GM23338 (cell line): ENCODE measurements at places on chromosomes 1 and 21.

- no peak for DNase-seq
Observed at GRCh38 chr1:233700338-233700737, 86.4 kb downstream of the KCNK1 start.

- DNase-seq = no peak
Observed at GRCh38 chr1:98766255-98766654, 104.7 kb downstream of the SNX7 start.

GRCh38 chr1:92016720-92017316 lies 13.0 kb upstream of the EPHX4 start:
- DNase-seq = no peak

DNA sequence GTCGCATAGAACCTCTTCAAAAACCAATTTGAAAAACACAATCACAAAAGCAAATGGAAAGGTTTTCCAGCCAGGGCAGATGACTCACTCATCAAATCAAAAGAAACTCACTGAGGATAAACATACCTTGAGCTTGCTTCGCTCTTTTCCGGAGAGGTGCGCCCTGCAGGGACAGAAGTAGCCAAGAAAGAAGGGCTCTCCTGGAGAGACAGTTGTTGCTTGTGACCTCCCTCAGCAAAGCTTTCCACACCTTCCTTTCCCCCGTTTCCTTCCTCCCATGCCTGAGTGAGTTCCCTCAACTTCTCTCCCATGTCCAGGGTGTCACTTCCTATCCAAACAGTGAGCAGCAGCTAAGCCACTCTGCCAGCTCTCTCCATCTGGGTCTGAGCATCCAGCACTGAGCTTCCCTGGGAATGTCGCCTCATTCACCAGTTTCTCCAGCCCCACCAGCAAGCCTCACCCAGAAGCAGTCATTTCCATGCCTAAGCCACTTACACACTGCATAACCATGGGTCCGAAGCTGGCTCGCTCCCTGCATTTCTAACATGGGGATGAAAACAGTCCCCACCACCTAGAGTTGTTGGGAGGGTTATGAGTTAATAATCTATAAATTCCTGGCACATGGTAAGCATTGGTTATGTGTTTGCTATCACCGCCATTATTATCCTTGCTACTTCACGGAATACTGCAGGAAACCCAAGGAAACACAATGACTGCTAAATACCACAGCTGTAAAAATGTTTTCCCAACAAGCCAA lies 75.0 kb downstream of the PTPN14 start:
- DNase-seq = no peak

- DNase-seq = peak; percentile 18
Observed at GRCh38 chr1:74652711-74653139, 20.9 kb downstream of the ERICH3 start.

DNA sequence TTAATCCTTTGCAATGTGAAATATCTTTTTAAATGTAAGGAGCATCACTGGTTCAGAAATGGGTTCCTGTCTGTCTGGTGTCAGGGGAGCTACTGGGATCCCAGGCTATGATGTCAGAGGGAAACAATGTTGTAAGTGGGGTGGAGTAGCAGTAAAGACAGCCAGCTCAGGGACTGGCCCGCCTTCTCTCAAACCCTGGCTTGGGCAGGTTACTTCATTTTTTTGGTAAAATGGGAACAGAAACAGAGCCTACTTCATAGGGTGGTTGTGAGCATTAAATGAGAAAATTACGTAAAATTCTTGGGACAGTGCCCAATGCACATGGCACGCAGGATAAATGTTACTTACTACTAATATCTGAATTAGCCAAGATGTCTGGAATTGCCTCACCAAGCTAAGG lies 30.7 kb upstream of the IL20 start:
- no peak for DNase-seq

DNA sequence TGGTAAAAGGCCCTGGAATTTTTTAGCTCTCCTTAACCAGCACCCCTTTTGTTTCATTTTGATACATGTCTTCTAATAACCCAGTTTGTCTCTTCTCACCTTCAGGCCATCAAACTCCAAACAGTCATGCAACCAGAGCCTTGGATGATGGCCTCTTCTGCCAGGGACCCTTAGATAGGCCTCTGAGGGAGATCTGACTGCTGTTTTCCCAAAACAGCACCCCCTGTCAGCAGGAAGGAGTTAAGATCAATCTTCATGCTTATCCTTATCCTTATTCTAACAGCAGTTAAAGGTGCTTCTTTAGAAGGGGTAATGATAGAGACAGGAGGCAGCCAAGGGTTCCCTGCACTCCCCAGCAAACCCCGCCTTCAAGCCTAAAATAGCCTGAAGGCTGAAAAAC lies 49.5 kb upstream of the VANGL1 start:
- DNase-seq = peak; percentile 6
